SK-N-SH (cell line): ENCODE measurements at places on chromosomes 3 and 15. TPM values are rescaled to one million over a fixed set of nuclear protein-coding genes. Genes with fewer than 3 reads are reported as not detected.

ULK3 gene
- polyA plus RNA-seq: 41.3 and 55.3 TPM in 2 replicates

- no peak overlapping the region for H3K27ac ChIP-seq
- no peak overlapping the region for H3K4me3 ChIP-seq
Measured at GRCh38 chr15:90691982-90692773, 25.0 kb upstream of the BLM start.

RHCG gene
- polyA plus RNA-seq: not detected in 2 replicates

DNA sequence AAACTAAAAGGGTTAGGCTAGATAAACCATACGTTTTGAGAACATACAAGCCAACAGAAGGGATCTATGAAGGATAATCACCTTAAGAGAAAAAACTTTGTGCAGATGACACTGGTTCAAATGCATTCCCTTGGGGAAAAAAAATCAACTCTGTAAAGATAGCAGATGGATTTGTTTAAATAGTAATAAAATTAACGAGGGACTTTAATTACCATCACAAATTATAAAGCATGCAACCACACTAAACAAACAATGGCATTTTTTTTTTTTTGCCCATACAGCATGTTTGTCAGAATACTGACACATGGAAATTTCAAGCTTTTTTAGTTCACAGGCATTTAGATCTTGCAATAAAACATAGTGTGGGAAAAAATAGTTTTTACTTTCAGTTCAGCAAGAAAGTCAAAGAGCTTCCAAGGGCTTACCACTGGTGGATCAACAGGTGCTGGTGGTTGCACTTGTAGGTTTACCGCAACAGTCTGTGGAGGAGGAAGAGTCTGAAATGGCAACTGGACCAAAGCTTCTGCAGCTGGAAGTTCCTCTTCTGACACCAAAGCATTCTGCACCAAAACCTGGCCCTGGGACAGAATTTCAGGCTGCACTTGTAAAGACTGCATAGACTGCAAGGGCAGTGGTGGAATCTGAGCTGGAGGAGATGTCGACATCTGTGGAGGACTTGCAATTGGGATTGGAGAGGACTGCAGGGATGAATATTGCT is 53.1 kb downstream of the PHC3 start:
- H3K36me3 ChIP-seq: peaks cover 73% of the 10 kb centered on the region
- H3K4me3 ChIP-seq: no peak overlapping the region
- DNase-seq: no peak
- no peaks in the 10 kb centered on the region for H3K27me3 ChIP-seq
- H3K27ac ChIP-seq: no peak overlapping the region
- no peaks in the 10 kb centered on the region; the same call in 1 of the 2 replicates for H3K4me1 ChIP-seq

DNA sequence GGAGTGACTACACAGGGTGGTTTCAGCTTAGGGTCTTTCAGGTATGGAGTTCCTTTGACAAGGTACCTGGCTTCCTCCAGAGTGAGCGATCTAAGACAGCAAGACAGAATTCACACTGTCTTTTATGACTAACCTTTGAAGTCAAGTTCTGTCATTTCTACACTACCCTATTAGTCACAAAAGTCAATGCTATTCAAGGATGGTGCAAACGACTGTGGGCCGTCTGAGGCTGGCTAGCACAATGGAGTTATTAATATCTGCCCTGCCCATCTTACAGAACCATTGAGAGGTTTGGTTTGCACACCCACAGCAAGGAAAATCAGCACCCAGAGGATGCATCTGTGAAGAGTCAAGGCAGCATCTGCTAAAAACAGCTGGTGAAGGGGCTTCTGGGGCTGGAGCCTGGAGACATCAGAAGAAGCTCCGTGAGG is 62.9 kb upstream of the XCR1 start:
- H3K36me3 ChIP-seq: no peaks in the 10 kb centered on the region
- no peak overlapping the region for H3K4me3 ChIP-seq
- no peak overlapping the region for H3K27ac ChIP-seq
- DNase-seq: no peak

GRCh38 chr3:24765399-24765798 is 270.7 kb upstream of the THRB start:
- DNase-seq: no peak
- H3K27me3 ChIP-seq: no peaks in the 10 kb centered on the region
- H3K27ac ChIP-seq: no peak overlapping the region
- H3K4me1 ChIP-seq: peaks cover 3% of the 10 kb centered on the region

SNRK gene
- polyA plus RNA-seq: 3.6 and 4.6 TPM in 2 replicates

SHC4 gene
- polyA plus RNA-seq: 1.6 and 1.9 TPM in 2 replicates

DNA sequence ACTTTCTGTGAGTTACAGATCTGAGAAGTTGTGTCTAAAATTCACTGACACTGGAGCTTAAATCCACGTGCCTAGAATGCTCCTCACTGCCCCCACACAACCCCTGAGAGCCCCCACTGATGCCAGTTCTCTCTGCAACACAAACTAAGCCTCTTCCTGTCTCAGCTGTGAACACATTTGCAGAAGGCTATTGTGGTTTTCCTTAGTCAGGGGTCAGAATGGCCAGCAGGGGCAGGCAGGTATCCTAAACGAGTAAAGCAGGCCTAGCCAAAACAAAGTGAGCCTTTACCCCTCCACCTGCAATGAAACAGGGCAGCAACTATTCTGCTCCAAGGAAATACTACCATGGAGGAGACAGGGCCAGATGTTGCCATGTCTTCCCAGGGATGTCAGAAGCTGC is 78.6 kb downstream of the FHIT start:
- no peaks in the 10 kb centered on the region for H3K4me1 ChIP-seq
- no peak overlapping the region for H3K4me3 ChIP-seq
- no peak overlapping the region for H3K27ac ChIP-seq
- DNase-seq: no peak

GRCh38 chr3:123871946-123872345 is 12.2 kb downstream of the MYLK start:
- H3K27me3 ChIP-seq: no peaks in the 10 kb centered on the region
- no peak for DNase-seq
- no peak overlapping the region for H3K4me3 ChIP-seq
- peak overlapping the region; percentile 21; the same call in 1 of the 2 replicates for H3K27ac ChIP-seq
- H3K36me3 ChIP-seq: peaks cover 74% of the 10 kb centered on the region

- no peak for DNase-seq
- H3K36me3 ChIP-seq: no peaks in the 10 kb centered on the region
- no peaks in the 10 kb centered on the region for H3K27me3 ChIP-seq
Measured at GRCh38 chr3:116301422-116301821, 143.9 kb downstream of the LSAMP start.

GRCh38 chr15:73685981-73686380 is 1.8 kb downstream of the CD276 start:
- peak overlapping the region; percentile 89; the same call in 1 of the 2 replicates for H3K4me3 ChIP-seq
- no peak for DNase-seq
- peaks cover 41% of the 10 kb centered on the region for H3K4me1 ChIP-seq
- H3K36me3 ChIP-seq: peaks cover 3% of the 10 kb centered on the region
- no peaks in the 10 kb centered on the region for H3K27me3 ChIP-seq

FAM43A gene
- 1.8 and 2.4 TPM in 2 replicates for polyA plus RNA-seq

HDAC11 gene
- polyA plus RNA-seq: 13.9 and 17.5 TPM in 2 replicates

DNA sequence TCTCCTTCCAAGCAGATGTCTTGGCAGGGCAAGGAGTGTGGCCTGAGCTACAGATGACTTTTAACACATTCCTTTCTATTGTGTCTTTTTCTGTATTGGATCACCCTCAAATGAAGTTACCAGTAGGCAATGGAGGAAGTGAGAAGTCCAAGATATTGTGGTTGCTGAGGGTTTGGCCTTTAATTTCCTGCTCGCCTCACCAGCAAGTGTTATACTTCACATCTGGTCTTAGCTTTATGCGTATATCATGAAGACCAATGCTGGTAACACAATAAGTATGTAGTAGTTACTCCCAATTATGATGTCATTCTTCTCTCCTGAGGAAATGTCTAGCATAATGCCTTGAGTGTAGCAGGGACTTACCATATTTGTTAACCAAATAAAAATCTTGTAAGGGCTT is 179.9 kb downstream of the ZIC1 start:
- no peaks in the 10 kb centered on the region for H3K36me3 ChIP-seq
- H3K27me3 ChIP-seq: no peaks in the 10 kb centered on the region
- no peaks in the 10 kb centered on the region for H3K4me1 ChIP-seq
- no peak overlapping the region for H3K27ac ChIP-seq

COL6A5 gene
- not detected in 2 replicates for polyA plus RNA-seq

SAMMSON gene
- not detected in 2 replicates for polyA plus RNA-seq

GRCh38 chr15:101431301-101431700 is 58.2 kb downstream of the PCSK6 start:
- no peak for DNase-seq
- H3K36me3 ChIP-seq: no peaks in the 10 kb centered on the region
- no peak overlapping the region for H3K27ac ChIP-seq
- H3K4me3 ChIP-seq: no peak overlapping the region

DNA sequence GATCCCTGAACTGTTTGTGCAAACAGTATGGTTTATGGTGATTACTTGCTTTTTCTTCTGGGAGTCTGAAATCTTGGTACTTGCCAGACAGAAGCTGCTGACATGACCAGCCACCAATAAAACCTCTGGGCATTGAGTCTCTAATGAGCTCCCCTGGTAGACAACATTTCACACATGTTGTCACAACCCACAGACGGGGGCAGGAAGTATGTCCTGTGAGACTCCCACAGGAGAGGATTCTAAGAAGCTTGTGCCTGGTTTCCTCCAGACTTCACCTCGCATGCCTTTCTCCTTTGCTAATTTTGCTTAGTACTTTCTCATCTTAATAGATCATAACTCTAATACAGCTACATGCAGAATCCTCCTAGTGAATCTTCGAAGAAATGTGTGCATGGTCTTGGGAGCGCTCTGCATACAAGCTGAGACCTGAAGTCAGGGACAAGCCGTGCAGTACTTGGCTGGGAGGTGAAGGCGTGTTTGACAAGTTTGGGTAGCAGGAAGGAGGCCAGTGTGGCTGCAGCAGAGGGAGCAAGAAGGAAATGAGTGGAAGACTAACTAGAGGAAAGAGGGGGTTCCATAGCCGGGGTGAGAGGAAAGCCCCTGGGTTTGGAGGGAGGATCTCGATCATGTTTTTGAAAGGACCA is 49.0 kb downstream of the B3GNT5 start:
- peaks cover 18% of the 10 kb centered on the region for H3K4me1 ChIP-seq
- no peak for DNase-seq
- no peaks in the 10 kb centered on the region for H3K27me3 ChIP-seq
- no peak overlapping the region for H3K4me3 ChIP-seq

- no peak overlapping the region for H3K27ac ChIP-seq
- no peaks in the 10 kb centered on the region for H3K4me1 ChIP-seq
- no peak for DNase-seq
Measured at GRCh38 chr3:72322264-72322976, 525.8 kb downstream of the SHQ1 start.

DNA sequence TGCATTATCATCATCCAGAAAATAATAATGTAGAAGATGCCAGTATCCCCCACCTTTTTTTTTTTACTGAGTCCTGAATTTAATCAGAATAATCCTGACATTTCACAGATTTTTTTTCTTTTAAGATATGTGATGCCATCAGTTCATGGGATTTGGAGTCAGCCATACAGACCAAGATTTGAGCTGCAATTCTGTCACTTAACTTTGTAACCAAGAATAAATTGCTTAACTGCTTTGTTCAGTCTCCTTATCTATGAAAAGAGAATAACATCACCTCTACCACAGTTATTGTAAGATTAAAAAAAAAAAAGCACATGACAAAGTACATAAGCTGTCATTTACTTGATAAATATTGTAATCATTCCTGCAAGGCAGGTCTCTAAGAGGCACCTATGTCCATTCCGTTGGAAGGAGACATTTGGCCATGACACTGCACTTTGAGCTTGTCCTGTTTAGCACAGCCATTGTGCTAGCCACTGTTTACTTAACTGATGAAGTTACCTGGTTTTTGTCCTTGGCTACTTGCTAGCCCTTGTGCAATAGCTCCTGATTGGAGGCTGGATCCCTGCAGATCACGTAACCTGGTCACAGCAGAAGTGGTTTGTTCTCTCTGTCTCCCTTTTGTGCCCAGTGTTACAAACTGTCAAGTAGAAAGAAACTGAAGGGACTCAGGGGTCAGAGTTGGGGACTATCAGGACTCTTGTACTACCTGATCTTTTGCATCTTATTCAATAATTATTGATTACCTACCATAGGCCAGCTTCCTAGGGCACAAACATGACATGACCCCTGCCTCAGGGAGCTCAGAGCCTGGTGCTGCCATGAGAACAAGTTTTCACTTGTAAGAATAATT is 306.0 kb downstream of the WDR72 start:
- DNase-seq: no peak
- no peaks in the 10 kb centered on the region for H3K27me3 ChIP-seq
- no peak overlapping the region for H3K27ac ChIP-seq

- no peak for DNase-seq
Measured at GRCh38 chr3:32117320-32117719, 10.9 kb downstream of the GPD1L start.

- H3K27ac ChIP-seq: no peak overlapping the region
- no peak for DNase-seq
- H3K4me1 ChIP-seq: no peaks in the 10 kb centered on the region
- H3K4me3 ChIP-seq: no peak overlapping the region
Measured at GRCh38 chr3:124576565-124577493, 153.4 kb upstream of the UMPS start.

LRRC2 gene
- 0.13 and 0.23 TPM in 2 replicates for polyA plus RNA-seq

ACSBG1 gene
- under 0.01 and 0.02 TPM in 2 replicates for polyA plus RNA-seq

TRH gene
- not detected in 2 replicates for polyA plus RNA-seq

STXBP5L gene
- polyA plus RNA-seq: 0.03 and 0.06 TPM in 2 replicates

TF gene
- 0.02 and 0.08 TPM in 2 replicates for polyA plus RNA-seq

SNTN gene
- not detected in 2 replicates for polyA plus RNA-seq

DNA sequence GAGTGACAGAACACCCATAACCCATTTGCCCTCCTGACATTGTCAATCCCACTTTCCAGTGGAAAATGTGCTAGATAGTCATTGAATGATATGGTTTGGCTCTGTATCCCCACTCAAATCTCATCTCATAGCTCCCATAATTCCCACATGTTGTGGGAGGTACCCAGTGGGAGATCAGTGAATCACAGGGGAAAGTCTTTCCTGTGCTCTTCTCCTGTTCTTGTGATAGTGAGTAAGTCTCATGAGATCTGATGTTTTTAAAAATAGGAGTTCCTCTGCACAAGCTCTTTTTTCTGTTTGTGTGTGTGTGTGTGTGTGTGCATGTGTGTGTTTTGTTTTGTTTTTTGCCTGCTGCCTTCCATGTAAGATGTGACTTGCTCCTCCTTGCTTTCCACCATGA is 191.7 kb downstream of the ARRDC4 start:
- H3K4me3 ChIP-seq: no peak overlapping the region
- no peak overlapping the region for H3K27ac ChIP-seq
- DNase-seq: no peak
- no peaks in the 10 kb centered on the region for H3K27me3 ChIP-seq
- no peaks in the 10 kb centered on the region for H3K4me1 ChIP-seq
